ENCODE measurements at places on chromosomes 1 and 21.

DNA sequence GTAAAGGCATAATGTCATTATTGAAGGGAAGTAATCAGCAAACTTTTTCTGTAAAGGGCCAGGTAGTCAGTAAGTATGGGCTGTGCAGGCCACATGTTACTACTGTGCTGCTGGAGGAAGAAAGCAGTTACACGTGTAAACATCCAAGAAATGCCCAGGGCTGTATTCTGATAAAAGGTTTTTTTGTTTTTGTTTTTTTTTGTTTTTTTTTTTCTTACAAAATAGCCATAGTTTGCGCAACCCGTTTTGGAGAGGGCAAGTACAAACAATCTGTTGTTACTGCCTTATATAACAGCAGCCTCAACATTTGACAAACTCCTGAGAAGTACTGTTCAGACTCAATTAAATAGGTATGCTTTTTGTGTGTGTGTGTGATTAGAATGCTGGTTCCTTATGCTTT is 26.7 kb upstream of the MTMR11 start:
- no peak for DNase-seq

- no peak for DNase-seq
Measured at GRCh38 chr1:29576510-29576909, 340.2 kb downstream of the PTPRU start.

DNA sequence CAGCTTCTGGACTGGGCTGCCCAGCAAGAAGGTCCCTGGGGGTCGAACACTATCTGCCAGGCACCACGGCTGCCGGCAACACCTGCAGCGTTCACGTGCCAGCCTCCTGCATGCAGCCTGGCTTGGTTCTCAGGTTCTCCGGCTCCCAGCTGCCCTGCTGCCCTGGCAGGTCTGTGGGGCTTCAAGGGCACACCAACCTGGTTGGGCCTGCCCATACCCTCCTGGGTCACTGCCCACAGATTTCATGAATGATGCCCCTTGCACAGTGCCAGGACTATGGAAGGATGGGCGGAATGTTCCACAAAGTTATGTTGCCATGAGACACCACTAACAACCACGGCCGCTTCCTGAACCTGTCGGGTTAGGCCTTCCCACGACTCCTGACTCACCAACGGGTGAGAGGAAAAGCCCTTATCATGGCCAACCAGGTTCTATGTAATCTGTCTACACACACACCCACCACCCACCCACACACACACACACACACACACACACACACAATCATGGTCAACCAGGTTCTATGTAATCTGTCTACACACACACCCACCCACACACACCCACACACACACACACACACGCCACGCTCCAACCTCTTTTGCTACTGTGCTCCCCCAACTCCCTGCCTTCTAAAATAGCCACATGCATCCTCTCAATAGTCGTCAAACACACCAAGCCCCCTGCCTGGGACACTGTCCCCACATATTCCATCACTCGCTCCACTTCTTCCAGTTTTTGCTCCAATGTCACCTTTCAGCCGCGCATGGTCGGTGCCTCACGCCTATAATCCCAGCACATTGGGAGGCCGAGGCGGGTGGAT is 32.2 kb downstream of the HSPG2 start:
- DNase-seq = peak; percentile 79

DNA sequence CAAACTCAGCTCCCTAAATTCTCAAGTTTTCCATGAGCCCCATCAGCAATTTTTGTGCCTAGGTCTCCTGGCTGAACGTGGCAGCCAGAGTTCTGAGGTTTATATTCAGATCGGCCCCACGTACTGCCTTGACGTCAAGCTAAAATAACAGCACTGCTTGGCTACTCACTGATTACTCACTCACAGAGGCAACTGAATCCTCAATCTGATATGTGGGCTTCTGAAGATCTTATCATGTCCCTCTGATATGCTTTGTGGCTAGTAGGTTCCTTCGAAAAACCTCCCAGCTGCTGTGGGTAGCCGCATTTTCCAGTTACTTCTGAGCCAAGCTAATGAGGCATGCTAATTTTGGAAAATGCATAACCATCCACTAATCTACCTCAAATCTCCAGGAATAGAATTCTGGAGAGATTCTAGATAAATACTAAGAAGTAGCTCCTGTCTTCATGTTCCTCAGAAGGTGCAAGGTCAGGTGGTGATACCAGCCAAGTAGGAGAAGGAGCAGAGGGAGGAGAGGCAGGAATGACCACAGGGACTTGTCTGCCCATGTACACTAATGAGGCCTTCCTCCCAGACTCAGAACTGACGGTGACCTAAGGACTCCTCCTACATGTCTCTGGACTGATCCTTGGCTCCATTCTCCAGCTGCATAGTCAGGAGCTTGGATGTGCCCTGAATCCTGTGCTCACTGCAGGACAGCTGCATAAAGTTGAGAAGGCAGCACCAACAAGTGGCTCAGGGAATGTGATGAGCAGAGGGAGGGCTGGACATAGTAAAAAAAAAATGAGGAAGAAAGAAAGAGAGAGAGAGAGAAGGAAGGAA is 263.7 kb downstream of the TNR start:
- no peak for DNase-seq

DNA sequence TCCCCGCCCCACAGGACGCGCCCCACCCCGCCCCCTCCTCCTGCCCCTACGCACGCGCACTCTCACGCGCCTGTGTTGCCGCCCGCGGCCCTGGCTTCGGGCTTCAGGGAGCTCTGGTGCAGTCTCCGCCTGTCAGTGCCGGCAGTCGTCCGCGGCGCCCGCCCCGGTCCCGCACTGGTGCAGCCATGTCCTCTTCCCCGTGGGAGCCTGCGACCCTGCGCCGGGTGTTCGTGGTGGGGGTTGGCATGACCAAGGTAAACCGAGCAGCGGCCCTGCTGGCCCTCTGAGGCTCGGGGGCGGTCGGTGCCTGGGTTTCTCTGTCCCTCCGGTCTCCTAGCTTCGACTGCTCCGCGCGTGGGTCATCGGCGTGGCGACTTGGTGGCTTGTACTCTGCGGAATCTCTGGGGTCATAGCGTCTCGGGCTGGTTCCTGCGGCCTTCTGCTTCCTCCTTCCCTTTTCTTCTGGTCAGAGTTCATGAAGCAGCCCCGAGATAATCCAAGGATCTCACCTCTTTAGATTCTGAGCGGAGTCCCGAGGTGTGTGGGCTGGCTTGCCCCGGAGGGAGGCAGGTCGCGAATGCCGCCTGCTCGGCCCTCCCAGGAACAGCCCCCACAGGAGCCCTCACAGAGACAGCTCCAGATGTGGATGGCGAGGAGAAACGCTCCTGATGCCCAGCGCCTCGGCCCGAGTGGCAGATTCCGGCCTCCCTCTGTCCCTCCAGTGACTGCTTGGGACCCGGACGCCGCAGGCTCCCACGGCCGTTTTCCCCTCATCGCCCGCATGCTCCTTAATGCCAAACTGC is at the start of gene SCP2:
SCP2 (plus strand) TSS at position 65 of the 803 bp plus-strand sequence; CDS start at position 186, 121 bp downstream.
- peak; percentile 82 for DNase-seq

- DNase-seq = no peak
Measured at GRCh38 chr1:180988253-180988752, 34.4 kb downstream of the STX6 start.

DNA sequence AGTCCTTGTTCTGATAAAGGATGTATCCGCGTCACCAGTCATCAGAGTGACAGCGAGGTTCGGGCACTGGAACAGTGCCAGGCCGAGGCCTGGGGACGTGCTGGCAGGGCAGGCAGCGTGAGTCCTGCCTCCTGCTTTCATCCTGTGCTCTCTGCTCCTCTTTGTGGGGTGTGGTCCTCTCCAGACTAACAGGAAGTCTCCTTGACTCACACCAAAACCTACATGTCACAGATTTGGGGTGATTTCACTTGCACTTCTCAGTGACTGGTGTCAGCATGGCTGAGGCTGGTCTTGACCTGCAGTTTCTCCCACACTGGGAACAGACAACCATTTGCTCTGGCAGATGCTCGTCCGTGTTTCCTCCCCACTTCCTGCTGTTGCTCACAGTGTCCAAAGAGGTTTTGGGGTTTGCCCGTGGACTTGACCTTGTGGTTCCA is 8.8 kb upstream of the NLRP3 start:
- DNase-seq = peak; percentile 23

- no peak for DNase-seq
Measured at GRCh38 chr1:223430236-223430635, 37.0 kb downstream of the CCDC185 start.
